ENCODE measurements at places on chromosomes 2 and 18. TPM values are rescaled to one million over a fixed set of nuclear protein-coding genes. Genes with fewer than 3 reads are reported as not detected.
A peak's percentile ranks its signal among the peaks of the same experiment; 100 is the strongest.

GRCh38 chr2:226891780-226892590, 56.1 kb downstream of the RHBDD1 start:
- DNase-seq, result no peak

Gene EFR3B
- polyA plus RNA-seq, result 0.22 TPM

- no peak for DNase-seq
Observed at GRCh38 chr18:9971313-9971920, 57.6 kb downstream of the VAPA start.

DNA sequence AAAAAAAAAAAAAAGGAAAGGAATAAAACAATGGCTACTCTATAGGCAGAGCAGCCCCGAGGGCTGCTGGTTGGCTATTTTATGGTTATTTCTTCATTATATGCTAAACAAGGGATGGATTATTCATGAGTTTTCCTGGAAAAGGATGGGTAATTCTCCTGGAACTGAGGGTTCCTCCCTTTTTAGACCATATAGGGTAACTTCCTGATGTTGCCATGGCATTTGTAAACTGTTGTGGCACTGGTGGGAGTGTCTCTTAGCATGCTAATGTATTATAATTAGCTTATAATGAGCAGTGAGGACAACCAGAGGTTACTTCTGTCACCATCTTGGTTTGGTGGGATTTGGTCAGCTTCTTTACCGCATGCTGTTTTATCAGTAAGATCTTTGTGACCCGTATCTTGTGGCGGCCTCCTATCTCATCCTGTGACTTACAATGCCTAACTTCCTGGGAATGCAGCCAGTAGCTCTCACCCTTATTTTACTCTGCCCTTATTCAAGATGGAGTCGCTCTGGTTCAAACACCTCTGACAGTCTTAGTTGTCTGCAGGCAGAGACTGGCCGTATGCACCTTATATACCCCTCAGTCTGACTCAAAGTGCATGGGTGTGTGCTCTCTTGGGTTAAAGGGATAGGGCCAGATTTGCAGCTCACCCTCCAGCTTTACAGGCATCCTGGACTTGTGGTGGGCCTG, 57.7 kb downstream of the HAUS1 start:
- DNase-seq, result no peak

- no peak for DNase-seq
Observed at GRCh38 chr2:176093898-176094249, 1.4 kb downstream of the HOXD13 start.

GRCh38 chr2:61537277-61537949, 743 bp downstream of the XPO1 start:
- peak; percentile 90 for DNase-seq

DNA sequence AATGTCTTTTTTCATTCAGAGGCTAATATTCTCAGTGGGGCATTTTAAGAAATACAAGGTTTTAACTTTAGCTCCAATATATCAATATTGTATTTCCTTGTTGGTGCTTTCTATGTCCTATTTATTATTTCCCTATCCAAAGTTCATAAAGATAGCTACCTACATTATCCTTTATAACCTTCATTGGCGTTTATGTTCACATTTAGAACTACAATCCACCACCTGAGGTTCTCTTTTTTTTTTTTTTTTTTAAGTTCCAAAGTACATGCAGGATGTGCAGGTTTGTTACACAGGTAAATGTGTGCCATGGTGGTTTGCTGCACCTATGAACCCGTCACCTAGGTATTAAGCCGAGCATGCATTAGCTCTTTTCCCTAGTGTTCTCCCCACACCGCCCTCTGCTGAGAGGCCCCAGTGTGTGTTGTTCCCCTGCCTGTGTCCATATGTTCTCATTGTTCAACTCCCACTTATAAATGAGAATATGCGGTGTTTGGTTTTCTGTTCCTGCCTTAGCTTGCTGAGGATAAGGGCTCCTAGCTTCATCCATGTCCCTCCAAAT, 694.6 kb downstream of the SUCLG1 start:
- DNase-seq, result no peak

DNA sequence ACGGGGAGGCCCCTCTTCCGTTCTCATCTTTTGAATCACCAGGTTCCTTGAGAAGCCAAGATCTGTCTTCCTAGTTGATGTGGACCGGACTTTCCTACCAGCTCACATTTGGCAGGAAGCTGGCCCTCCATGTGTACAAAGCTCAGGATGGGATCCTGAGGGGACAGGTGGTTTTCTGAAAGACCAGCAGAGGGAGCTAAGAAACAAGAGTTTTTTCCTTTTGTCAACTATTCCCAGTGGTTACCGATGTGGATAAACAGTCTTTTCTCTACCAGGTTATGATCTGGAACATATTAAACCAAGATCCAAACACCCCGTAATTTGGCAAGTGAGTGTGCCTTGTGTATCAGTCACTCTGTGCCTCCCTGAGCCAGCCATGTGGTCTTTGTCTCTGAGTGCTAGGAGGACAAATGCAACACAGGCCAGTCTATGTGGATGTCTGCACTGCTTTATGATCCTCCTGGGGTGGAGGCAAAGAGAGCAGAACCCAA, 25.1 kb upstream of the ARHGAP25 start:
- no peak for DNase-seq
